Neural progenitor cell (in vitro differentiated cells): ENCODE measurements at places on chromosomes 16 and 17.

- H3K4me1 ChIP-seq: peaks cover 8% of the 10 kb centered on the region
- no peak overlapping the region for H3K4me3 ChIP-seq
- DNase-seq: no peak
- H3K36me3 ChIP-seq: no peaks in the 10 kb centered on the region
- no peak overlapping the region for H3K27ac ChIP-seq
Observed at GRCh38 chr16:61385392-61386071, 650.7 kb downstream of the CDH8 start.

DNA sequence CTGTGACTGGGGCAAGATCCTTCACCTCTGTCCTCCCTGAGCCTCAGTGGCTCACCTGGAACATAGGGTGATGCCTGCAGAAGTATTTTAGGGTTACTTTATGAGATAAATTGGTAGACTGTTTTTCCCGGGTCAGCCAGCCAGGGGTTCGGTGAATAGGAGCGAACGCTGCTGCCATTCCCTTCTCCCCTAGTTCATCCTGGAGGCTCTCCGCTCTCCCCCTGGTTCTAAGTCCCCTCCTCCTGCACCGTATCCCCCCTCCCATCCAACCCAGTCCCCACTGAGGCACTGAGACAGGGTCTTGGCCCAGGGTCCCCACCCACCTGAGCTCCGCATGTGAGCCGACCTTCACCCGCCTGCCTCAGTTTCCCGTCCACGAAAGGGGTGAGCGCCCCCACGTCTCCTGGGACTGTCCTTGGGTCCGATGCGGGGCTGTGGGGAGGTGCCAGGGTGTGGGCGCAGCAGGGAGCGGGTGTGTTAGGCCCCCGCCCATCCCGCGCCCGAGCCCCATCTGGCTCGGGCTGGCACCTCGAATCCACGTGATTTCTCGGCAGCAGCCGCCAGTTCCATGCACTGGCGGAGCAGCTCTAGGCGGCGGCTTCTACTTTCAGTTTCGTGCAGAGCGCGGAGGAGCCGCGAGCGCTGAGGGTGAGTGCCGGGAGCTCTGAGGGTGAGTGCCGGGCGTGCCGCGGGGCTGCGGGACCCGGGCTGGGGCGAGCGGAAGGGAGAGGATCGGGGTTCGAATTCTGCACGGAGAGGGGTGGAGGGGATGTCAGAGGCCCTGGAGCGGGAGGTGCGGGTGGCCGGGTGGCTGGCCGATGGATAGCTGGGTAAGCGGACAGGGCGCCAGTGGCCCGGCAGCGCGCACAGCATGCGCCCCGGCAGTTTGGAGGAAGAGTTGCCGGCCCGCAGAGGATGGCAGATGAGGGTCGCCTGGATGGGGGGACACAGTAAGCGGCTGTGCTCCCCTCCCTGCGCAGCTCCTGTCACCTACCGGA lies at the start of gene NLRC5:
NLRC5 (plus strand) TSS at position 610 of the 998 bp plus-strand sequence. CDS start 31,156 bp downstream, outside the sequence.
- peak; percentile 78 for DNase-seq
- H3K4me3 ChIP-seq: peak within 1 kb of the TSS; percentile 48
- peaks cover 54% of the 10 kb centered on the region for H3K27me3 ChIP-seq
- no peaks in the 10 kb centered on the region for H3K36me3 ChIP-seq
- no peak within 1 kb of the TSS for H3K27ac ChIP-seq
- peaks cover 6% of the 10 kb centered on the region for H3K4me1 ChIP-seq

GRCh38 chr17:62030264-62030663 lies 34.8 kb downstream of the MED13 start:
- H3K4me3 ChIP-seq: no peak overlapping the region
- no peak for DNase-seq
- peaks cover 6% of the 10 kb centered on the region for H3K4me1 ChIP-seq
- no peaks in the 10 kb centered on the region for H3K27me3 ChIP-seq

GRCh38 chr16:11254913-11255736 lies 879 bp downstream of the SOCS1 start:
- peaks cover 9% of the 10 kb centered on the region for H3K4me1 ChIP-seq
- peak; percentile 68 for DNase-seq
- peak overlapping the region; percentile 53 for H3K4me3 ChIP-seq
- peaks cover 28% of the 10 kb centered on the region for H3K27me3 ChIP-seq

- H3K4me1 ChIP-seq: no peaks in the 10 kb centered on the region
- DNase-seq: no peak
- H3K4me3 ChIP-seq: no peak overlapping the region
- no peak overlapping the region for H3K27ac ChIP-seq
- H3K36me3 ChIP-seq: no peaks in the 10 kb centered on the region
Observed at GRCh38 chr17:77352996-77353395, 212.2 kb downstream of the SEC14L1 start.

GRCh38 chr17:58585554-58585953 lies 71.1 kb upstream of the MTMR4 start:
- no peak overlapping the region for H3K27ac ChIP-seq
- H3K4me1 ChIP-seq: no peaks in the 10 kb centered on the region
- H3K36me3 ChIP-seq: no peaks in the 10 kb centered on the region
- no peak overlapping the region for H3K4me3 ChIP-seq
- H3K27me3 ChIP-seq: no peaks in the 10 kb centered on the region
- DNase-seq: no peak

GRCh38 chr17:61485067-61485775 lies 33.0 kb downstream of the TBX4 start:
- no peaks in the 10 kb centered on the region for H3K36me3 ChIP-seq
- H3K4me3 ChIP-seq: no peak overlapping the region
- no peaks in the 10 kb centered on the region for H3K27me3 ChIP-seq
- DNase-seq: no peak

DNA sequence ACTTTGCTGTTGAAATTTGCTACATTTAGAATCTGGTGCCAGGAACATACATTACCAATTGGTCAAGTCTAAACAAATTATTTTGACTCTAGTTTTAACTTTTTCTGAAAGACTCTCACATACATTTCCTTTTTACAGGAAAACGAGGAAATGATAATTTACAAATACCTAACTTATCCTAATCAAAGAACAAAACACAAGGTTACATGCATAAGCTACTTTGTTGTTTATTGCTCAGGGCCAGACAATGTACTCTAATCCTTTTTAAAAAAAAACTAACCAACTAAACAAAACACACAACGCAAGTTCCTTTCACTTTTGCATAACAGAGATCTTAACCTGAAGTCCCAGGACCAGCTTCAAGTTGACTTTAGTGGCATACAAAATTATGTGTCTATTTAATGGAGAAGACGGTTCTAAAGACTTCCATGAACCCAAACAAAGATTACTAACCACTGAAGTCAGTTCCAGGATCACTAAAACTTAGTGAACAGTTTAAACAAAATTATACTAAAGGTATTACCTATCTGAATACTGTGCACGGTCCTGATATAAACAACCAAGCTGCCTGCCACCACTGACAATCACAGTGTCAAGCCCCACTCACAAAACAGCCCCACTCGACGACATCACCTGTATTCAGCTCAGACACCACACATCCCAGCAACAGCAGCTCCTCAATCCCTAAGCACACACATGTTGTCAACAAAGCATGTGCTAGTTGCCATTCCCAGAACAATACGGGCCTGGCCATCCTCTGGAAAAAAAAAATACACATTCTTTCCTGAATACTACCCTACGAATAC lies 1.9 kb downstream of the ZNF652 start:
- H3K4me1 ChIP-seq: peaks cover 25% of the 10 kb centered on the region
- no peaks in the 10 kb centered on the region for H3K36me3 ChIP-seq
- DNase-seq: peak; percentile 6
- peak overlapping the region; percentile 97 for H3K4me3 ChIP-seq

- no peaks in the 10 kb centered on the region for H3K36me3 ChIP-seq
- no peak overlapping the region for H3K27ac ChIP-seq
- DNase-seq: no peak
- H3K4me3 ChIP-seq: no peak overlapping the region
Observed at GRCh38 chr17:66789961-66790437, 44.9 kb upstream of the CACNG5 start.

GRCh38 chr17:30336369-30337171 lies 2.7 kb upstream of the TMIGD1 start:
- DNase-seq: peak; percentile 67
- no peaks in the 10 kb centered on the region for H3K36me3 ChIP-seq
- H3K4me1 ChIP-seq: peaks cover 7% of the 10 kb centered on the region
- no peak overlapping the region for H3K4me3 ChIP-seq

DNA sequence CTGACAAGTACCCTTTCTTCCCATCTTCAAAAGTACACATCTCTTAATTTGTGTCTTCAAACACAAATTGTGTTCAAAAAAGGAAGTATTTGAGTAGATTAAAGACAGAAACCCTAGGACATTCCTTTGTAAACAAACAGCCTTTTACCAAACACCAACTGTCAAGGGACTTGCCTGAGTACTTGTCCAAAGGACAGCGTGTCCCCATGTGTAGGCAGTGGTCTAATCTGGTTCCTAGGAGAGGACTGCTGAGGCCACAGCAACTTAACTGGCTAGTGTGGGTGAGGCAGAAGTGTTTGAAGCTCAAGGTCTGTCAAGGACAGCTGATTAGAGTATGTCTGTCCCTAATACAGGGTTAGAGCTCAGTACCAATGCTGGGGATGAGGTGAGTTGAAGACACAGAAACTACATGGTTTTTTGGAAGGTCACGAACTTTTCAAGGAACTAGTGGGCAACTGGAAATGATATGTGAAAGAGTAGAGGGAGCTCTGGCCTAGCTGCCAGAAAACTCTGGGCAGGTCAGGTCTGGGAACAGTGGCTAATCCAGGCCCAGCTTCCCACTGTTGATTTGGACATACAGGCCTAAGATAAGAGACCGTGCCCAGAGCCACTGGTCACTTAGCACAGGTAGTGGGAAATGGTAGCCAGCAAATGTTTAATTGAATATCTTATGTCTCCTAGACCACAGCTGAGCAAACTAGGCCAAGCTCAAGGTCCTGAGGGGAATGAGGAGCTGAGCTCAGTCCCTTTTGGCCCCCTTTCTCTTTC lies 10.1 kb downstream of the HMOX2 start:
- H3K27me3 ChIP-seq: no peaks in the 10 kb centered on the region
- DNase-seq: no peak
- no peak overlapping the region for H3K4me3 ChIP-seq
- H3K36me3 ChIP-seq: no peaks in the 10 kb centered on the region
- H3K27ac ChIP-seq: no peak overlapping the region
- H3K4me1 ChIP-seq: no peaks in the 10 kb centered on the region

GRCh38 chr17:77501101-77501566 lies 360.4 kb downstream of the SEC14L1 start:
- H3K27me3 ChIP-seq: no peaks in the 10 kb centered on the region
- H3K4me3 ChIP-seq: no peak overlapping the region
- no peaks in the 10 kb centered on the region for H3K36me3 ChIP-seq
- H3K4me1 ChIP-seq: peaks cover 6% of the 10 kb centered on the region

DNA sequence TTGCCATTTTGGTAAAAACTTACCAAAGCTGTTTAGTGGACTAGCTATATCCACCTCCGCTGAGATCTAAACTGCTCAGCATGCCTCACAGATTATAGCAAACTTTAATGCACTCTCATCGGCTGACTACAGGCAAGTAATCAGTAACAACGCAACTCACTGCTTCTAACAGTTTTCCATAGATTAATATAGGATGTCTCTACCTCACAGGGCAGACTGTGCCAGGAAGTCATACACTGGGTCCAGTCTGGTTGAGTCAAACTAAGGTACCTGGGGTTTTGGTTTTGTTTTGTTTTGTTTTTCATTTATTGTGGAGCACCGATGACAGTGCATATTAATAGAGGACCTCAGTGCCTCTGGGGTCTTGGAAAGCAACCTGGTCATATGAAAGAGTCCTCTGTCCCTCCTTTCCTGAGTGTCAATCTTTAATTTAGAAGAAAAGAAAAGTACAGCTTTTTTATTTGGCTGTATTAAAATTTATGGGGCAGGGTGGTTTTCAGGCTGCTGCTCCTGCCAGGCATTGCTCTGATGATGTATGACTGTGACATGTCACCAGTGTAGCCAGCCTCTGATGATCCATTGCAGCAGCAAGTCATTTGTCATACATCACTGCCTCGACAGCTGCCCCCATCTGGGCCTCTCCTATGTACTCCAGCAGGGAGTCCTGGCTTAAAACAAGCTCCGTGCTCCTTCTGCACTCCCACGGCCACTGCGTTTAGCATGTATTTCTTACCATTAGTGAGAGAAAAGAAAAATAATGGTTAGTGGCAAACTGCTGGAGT lies 854.1 kb downstream of the KCNJ2 start:
- H3K36me3 ChIP-seq: no peaks in the 10 kb centered on the region
- no peak overlapping the region for H3K27ac ChIP-seq
- H3K27me3 ChIP-seq: peaks cover 15% of the 10 kb centered on the region
- H3K4me3 ChIP-seq: no peak overlapping the region
- no peaks in the 10 kb centered on the region for H3K4me1 ChIP-seq
